Activated T-helper 17 cell treated with anti-CD3 and anti-CD28 coated beads, Interleukin-2, amount 50 U/mL, for 72 hours (primary cell): ENCODE measurements at places on chromosomes 1 and 21. TPM values are rescaled to one million over a fixed set of nuclear protein-coding genes. Genes with fewer than 3 reads are reported as not detected.

DNA sequence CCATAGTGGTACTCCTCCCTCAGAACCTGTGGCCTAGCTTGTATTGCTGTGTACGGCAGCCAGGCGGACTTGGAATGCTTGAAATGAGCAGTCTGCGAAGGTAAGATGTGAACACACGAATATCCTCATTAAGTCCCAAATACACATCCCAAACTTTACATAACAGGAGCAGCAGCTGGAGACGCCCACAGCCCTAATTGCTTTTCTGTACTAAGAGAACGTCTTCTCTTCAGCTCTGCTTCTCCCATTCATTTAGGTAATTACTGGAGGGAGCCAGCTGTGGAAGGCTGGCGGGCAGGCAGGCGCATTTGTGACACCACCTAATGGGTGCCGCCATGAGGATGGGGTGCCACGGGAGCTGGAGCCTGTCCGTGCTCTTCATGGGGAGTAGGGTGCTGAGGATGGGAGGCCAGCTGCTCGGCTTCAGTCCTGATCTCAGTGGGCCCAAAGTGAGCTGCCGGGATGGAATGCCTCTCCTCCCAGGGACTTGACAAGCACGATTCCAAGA, 66.6 kb upstream of the POU3F1 start:
- ATAC-seq, result no peak

DNA sequence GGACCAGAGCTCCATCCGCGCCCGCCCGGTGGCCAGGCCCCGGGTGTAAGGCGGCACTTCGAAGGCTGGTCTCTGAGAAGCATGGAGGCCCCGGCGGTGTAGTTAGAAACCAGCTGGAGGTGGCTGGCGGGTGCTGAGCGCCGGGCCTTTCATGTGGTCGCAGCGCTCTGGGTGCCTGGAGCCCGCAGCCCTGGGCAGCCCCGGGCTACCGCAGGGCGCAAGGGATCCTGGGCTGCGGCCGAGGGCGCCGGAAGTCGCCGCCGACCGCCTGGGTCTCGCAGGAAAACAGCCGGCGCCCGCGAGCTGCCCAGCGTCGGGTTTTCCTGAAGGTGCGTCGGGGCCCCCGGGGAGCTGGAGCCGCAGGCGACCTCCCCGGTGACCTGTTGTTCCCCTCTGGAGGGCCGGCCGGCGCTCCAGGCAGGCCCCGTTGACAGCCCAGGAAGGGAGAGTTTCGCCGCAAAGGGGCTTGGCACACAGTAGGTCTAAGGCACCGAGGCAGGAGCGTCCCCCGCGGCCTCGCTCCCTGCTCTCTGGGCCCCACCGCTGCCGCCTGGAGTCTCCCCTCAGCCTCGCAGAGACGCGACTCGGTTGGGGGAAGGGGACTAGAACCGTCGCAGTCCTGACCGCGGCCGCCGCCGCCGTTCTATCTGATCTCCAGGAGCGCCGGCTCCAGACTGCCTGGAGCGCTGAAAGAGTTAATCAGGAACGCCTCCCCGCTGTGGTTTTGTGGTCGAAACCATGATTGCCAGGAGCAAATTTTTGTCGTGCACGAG, 2.7 kb downstream of the GRHL3 start:
- peak; percentile 87 for ATAC-seq

DNA sequence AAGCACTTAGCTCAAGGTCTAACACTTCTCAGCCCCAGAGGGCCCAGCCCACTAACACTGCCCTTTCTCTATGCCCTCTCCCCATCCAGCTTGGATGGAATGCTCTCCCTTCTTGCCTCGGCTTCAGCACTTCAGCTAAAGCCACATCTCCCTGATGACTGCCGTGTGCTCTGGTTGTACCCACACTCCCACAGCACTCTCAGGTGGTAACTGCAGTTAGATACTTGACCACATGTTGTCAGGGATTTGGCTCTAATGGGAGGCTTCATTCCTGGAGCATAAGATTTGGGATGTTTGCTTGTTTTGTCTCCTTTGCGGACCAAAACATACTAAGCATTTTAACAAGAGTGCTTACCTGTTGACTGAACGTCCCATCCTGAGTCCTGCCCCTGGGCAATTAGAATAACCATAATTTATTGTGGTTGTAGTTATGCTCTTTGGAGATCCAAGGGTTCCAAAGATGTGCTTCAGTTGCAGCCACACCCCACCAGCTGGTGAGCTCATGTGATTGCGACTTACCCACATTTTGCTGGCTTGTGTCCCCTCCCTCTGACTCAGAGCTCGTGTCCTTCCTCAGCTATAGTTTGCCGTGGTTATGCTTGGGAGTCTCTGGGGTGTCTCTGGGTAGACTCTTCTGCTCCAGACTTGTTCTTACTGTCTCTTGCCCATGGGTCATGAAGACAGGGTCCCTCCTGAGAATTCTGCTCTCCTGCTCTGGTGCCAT, 7.7 kb upstream of the SLC26A9 start:
- no peak for ATAC-seq

Gene KRTAP11-1
- total RNA-seq, result not detected

DNA sequence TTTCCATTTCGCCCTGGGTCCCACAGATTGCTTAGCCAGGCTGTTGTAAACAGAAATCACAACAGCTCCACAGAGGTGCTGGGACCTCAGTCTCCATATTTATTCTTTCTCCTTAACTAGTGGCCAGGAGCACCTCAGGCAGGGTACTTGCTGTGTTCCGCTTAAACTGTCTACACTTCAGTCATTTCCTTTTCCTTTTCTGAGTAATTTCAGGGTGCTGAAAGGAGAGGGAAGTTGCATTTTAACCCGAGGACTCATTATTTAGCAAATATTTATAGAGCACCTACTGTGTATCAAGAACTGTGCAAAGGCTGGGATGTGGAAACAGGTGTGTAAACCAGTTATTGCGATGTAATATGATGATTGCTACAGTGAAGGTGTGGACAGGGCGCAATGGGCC, 41.9 kb downstream of the ACP6 start:
- ATAC-seq, result peak; percentile 23

Gene GJA8
- not detected for total RNA-seq

- ATAC-seq, result no peak
These were observed 26.2 kb downstream of the RGS7 start for GRCh38 chr1:241330619-241331327.

- ATAC-seq, result peak; percentile 99
These were observed 12.2 kb downstream of the ZDHHC18 start for GRCh38 chr1:26838474-26839338.

DNA sequence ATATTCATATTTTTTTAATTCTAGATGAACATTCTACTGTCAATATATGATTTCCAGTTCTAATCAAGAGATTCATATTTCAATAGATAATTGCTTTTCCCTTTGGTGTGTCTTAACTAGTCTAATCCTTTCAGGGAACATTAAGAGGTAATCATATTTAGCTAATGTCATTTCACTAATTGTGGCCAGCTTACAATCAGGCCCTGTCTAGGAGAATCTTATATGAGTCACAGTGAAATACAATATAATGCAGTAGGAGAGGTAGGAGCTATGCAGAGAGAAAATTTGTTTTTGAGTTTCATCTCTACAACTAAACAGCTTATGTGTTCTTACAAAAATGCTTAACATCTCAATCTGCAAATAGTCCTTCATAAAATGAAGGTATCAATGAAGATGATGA, 85.9 kb downstream of the DPYD start:
- ATAC-seq, result no peak

- peak; percentile 38 for ATAC-seq
These were observed 35.8 kb downstream of the EPHX1 start for GRCh38 chr1:225845571-225846259.

Gene MROH9
- not detected for total RNA-seq

GRCh38 chr1:26831546-26832248, 5.2 kb downstream of the ZDHHC18 start:
- ATAC-seq, result no peak

Gene CRNN
- not detected for total RNA-seq

Gene ACTA1
- not detected for total RNA-seq

GRCh38 chr1:36328713-36329112, 5.3 kb upstream of the EVA1B start:
- ATAC-seq, result no peak

DNA sequence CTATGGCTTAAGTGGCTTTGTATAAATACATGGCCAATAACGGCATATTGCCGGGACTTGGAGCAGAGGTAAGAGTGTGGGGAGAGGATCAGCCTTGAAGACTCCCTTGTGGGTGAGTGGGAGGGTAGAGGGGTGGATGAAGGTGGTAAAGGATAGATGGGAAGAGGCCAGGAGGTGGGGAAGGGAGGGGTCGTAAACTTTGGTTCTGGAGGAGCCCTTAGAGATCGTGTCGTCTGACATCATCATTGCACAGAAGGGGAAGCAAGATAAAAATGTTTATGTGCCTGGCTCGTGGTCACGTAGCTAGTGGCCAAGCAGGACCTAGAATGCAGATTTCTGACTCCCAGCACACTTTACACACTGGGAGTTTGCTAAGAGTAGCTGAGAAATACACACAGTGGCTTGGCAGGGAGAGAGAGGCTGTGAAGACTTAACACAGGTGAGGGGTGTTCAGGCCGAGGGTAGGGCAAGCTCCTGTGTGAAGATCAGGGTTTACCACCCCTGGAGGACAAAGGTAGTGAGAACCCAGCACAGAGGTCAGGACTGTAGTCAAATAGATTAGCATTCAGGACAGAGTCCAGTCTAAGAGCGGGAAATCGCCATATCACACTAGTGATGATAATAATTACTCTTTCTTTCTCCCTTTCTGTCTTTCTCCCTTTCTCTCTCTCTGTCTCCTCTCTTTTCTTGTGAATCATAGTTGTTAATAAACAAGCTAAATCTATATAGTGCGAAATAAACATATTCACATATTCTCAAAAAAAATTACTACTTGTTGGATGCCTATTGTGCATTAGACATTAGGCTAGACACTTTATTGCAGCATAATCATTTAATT, 75.5 kb downstream of the LRRC8D start:
- ATAC-seq, result no peak

GRCh38 chr1:147264158-147264768, 21.8 kb downstream of the CHD1L start:
- ATAC-seq, result no peak

GRCh38 chr1:110620686-110621085, 14.5 kb upstream of the KCNA2 start:
- ATAC-seq, result no peak

DNA sequence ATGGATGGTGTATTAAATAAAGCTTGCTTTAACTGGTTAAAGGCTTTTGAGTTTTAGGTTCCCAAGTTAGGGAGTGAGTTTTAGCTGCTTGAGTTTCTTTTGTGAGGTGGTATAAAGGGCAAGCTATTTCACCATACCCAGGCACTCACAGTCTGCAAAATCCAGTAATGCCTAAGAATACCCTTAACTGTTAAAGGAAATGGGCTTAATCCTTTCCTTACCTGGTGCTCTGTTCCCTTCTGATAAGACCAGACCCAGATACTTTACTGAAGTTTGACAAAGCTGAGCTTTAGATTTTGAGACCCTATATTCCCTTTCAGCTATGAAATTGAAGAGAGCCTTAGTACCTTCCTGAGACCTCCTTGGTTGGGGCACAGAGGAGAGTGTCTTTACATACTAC, 30.3 kb downstream of the MSTO1 start:
- no peak for ATAC-seq

Gene PCP4
- not detected for total RNA-seq

GRCh38 chr21:41953831-41954653, at the start of gene C2CD2:
Gene C2CD2 (minus strand): TSS chr21:41954018. CDS start chr21:41953648, 370 bp downstream.
- peak; percentile 54 for ATAC-seq

Gene CHIT1
- 6.7 TPM for total RNA-seq

- ATAC-seq, result peak; percentile 91
These were observed 27.8 kb upstream of the PRSS38 start for GRCh38 chr1:227787513-227788270.

DNA sequence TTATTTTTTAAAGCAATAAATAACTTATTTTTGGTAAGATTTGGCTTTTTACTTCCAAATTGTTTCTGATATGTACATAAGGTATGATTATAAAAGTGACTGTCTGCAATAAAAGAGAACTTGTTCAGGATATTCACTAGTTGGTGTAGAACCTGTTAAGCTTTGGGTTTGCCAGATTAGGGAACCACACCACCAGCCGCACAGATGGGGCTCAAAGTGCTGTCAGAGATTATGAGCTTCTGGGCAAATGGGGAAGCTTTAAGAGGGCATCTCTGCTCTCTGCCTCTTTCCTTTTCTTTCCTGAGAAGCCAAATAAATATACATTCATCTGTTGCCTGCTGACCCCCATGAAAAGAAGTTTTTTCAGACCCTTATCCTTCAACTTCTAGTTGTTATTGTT, 25.4 kb downstream of the IVNS1ABP start:
- ATAC-seq, result no peak

DNA sequence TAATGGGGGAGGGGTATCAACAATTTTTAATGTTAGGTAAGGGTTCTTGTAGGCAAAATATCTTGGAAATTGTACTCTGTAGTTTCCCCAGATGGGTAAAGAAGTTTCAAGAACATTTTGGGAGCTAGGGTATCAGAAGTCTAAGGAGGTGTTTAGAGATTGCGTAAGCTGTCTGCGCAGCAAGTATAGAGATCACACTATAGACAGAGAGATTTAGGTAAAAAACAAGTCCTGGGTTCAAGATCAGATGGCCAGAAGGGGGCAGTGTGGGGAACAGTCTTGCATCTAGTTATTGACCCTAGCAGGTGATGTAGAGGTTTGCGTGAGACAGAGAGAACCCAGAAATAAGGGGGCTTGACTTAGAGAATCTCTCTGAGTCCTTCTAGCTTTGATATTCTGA, 80.8 kb downstream of the S1PR1 start:
- ATAC-seq, result no peak

GRCh38 chr1:234139966-234140365, 233.3 kb upstream of the COA6 start:
- ATAC-seq, result no peak
